ENCODE measurements at places on chromosomes 2 and 18. TPM values are rescaled to one million over a fixed set of nuclear protein-coding genes. Genes with fewer than 3 reads are reported as not detected.

- peak; percentile 90 for DNase-seq
Measured at GRCh38 chr2:137947728-137948336, 16.4 kb upstream of the HNMT start.

DNA sequence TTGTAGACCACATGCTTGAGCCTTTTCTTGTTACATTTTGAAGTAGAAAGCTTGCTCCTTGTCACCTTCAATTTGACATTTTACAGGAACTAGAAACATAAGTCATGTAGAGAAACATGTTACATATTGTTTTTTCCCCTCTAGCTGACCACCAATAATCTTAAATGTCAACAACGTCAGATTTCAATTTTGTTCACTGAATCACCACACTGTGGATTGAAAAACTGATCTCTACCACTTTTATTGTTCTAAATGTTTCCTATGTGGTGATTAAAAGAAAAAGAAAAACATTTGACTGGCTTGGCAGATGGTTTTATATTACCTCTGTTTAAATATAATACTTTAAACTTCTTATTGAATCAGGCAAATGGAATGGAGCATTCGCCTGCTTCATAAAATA, 87.7 kb downstream of the DSEL start:
- DNase-seq = no peak

Gene CPO
- 0.51 TPM for total RNA-seq

Gene ANKRD36B
- total RNA-seq = 36.4 TPM

Gene IHH
- total RNA-seq = not detected

All from aorta (tissue), 5 donors.